Mesenchymal stem cell (in vitro differentiated cells and primary cell): ENCODE measurements at places on chromosomes 6 and 20.

DNA sequence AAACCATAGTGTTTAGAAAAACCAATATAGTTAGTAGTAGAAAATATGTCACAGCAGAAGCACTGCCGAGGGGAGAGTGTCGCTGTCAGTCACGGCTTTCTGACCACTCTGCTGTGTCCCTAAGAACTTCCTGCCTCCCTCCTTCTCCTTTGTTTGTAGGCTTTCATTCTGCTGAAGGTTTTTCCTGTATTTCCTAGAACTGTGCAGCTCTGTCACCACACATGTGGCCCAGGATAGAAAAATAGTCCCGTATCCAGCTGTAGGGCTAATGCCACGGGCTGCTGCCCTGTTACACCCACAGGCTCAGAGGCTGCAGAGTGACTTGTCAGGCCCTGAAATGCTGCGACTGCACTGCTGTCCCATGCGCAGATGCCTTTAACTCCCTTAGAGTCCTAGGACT lies 52.6 kb upstream of the SYNJ2 start:
- no peak for DNase-seq

DNA sequence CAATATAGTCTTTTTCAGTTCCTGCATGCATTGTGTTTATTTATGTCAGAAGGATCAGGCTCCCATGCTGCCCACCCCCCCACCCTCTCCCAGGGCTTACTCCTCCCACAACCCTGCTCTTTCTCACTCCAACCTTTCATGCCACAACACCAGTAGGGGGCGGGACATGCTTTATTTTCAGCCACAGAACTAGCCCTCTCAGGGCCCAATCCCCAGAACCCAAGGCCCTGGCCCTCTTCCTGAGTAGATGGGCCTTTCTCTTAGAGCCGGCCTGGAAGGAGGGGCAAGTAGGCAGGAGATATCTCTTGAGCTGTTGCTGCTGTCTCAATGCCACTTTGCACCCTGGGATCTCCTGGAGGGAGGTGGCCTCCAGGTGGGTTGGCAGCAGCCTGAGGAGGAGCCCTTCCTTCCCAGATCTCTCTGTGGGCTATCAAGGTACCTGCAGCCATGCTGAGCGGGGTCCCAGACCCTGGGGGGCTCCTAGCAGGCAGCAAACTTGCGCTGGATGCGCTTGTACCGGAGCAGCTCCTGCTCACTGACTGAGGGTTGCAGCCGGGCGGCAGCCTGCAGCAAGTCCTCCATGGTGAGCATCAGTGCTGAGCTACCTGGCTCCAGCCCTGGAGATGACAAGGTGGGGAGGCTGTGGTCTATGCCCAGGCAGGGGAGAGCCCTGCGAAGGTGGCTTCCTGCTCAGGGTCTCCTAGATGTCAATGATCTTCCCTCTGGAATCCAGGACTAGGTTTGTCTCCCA lies 3.5 kb downstream of the GNMT start:
- peak; percentile 78 for DNase-seq

- DNase-seq: no peak
Measured at GRCh38 chr6:150765067-150765764, 100.3 kb upstream of the MTHFD1L start.

- no peak for DNase-seq
Measured at GRCh38 chr20:38769376-38770295, 21.4 kb downstream of the ACTR5 start.

GRCh38 chr6:167552961-167553735 lies 228.3 kb downstream of the TTLL2 start:
- no peak for DNase-seq

DNA sequence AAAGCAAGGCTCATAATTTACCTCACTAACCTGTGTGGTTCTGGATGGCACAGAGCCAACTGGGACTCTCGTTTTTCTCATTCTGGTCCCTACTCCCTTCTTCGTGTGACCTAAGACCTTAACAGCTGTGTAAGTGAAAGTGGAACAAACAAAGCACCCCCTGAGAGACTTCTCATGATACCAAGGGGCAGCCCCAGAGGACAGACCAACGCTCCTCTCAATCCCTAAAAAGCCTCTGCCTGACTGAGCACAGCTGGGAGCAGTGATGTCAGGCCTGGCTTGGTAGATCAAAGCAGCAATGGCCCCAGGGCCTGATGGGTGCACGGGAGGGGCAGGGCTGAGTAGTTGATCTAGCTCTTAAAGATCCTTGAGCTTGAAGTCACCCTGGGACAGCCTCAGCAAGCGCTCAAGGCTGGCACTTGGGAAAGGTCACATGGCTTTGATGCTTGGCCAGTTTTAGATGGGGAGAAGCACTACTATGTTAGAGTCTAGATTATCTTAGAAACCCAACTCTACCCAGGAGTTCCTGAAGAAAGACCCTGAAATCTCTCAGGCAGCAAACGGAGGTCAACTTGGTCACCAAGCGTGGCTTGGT lies 16.2 kb upstream of the TGM2 start:
- DNase-seq: no peak

DNA sequence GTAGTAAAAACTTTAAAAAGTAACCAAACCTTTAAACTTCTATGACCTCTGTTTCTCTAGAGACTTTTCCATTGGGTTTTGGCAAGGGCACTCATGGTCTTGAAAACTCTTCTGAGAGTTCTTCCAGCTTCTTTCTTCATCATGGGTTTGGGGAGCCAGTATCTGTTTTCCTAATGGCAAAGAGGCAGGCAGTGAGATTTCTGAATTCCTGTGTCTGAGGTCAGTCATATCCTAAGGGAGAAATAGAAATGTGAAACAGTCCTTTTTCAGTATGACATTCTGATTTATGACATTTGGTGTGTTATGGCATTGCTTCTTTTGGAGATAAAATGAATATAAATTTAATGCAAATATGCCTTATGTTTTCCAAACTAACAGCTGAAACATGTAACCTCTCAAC lies 518.5 kb upstream of the MARCKS start:
- DNase-seq: no peak

DNA sequence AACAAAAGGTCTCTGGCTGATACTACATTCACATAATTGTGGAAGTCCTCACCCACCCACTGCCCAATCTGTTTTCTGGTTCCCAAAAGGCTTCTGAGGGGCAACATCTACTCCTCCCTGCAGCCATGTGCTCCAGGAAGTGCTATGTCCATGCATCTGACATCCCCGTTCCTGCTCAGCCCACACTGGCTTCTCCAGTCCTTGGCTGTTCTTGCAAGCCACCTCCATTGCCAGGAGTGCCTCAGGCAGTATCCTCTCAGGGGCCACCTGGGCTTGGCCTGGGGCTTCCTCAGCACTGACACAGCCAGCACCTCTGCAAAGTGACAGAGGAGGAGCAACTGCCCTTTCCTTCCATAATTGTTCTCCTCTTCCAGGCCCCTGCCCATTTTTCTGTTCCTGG lies 18.3 kb downstream of the ARHGAP18 start:
- DNase-seq: no peak

DNA sequence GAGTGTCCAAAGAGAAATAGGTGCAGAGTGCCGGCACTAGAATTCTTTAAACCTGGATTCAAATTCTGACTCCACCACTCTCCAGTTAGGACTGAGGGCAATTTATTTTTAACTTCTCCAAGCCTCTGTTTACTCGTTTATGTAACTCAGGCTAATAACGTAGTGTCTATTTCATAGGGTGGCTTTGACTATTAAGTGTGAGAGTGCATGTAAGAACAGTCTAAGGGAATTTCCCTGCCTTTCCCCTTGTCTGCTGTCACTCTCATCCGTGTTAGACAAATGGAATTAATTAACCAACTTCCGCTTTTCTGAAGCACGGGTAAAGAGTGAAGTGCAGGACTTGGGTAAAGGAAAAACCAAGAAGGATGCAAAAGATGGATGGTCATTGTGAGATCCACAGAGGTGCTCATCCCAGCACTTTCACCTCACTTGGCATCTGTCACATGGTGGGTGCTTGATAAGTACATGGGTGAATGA lies 4.1 kb upstream of the ZKSCAN8 start:
- DNase-seq: peak; percentile 66

GRCh38 chr6:25883536-25883935 lies 9.5 kb upstream of the SLC17A3 start:
- peak; percentile 13 for DNase-seq

DNA sequence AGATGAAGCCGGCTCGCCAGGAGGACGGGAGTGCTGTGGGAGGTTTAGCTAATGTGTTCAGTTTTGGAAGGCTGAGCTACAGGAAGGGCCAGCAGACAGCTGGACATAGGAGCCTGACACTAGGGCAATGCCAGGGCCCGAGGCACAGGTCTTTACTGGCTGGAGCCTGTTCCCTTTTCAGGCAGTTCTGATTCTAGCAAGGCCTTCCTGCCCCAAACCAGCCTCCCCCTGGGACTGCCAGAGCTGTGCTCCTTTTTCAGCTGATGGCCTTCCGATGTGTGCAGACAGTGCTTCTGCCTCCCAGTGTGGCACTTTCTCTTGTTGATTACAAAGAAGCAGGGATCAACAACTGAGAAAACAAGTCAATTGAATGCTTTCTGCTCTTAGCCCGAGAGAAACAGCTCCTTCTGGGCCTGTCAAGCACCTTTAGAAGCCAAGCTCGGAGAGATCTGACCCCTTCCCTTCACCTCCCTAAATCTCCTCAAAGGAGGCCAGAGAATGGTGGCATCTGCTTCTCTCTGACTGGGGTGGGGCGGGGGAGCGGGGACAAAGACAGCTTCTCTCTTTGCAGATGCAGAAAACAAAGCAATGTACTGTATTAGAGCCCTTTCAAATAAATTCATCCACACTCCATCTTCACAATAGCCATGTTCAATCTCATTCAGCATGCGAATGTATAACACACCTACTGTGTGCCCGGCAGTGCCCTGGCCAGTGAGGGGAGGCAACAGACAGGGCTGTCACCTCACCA lies 63.2 kb downstream of the RAB44 start:
- DNase-seq: no peak

- DNase-seq: no peak
Measured at GRCh38 chr6:104596091-104596490, 263.6 kb downstream of the HACE1 start.

- DNase-seq: no peak
Measured at GRCh38 chr20:19313342-19314069, 101.1 kb downstream of the SLC24A3 start.

DNA sequence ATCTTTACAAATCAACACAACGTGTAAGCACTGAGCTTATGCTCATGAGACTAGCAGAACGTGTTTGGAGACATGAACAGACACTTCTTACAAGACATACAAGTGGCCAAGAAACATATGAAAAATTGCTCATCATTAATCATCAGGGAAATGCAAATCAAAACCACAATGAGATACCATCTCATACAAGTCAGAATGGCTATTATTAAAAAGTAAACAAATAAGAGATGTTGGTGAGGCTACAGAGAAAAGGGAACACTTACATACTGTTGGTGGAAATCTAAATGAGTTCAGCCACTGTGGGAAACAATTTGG lies 327.9 kb upstream of the SOX4 start:
- no peak for DNase-seq

DNA sequence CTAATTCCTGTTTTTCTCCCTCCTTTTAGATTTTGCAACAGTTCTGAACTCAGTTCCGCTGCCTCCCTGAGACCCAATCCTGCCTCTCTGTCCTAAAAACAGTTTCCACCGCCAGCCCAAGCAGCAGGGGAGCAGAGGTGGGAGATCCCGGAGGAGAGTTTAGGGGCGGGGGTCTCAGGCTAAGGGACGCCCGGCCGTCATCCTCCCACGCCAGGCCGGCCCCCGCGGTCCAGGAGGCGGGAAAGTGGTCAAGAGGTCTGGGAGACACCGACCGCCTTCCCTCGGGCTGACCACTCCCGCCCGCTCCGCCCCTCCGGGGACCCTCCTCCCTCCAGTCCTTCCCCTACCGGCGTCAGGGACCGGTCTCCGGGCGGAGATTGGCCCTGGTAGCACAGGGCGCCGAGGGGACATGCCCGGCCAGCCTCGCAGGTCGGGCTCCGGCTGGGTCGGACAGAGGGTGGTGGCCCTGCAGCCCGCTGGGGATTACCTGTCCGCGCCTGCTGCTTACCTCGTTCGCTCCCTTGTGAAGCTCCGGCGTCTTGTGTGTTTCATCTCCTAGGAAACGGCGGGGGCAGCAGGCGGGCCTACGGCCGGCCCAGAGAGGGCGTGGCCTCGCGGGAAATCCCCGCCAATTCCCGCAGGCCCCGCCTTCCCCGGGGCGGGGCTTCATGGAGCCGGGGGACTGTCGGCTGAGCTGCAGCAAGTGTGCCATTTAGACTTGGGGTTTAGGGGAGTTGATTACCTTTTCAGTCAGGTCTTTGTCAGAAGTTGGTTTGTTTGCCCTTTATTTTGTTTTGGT lies at the start of gene MAK:
Gene MAK, minus strand, starts transcription at position 545 of the 799 bp plus-strand sequence. CDS start 7,891 bp downstream, outside the sequence.
- DNase-seq: peak; percentile 89

DNA sequence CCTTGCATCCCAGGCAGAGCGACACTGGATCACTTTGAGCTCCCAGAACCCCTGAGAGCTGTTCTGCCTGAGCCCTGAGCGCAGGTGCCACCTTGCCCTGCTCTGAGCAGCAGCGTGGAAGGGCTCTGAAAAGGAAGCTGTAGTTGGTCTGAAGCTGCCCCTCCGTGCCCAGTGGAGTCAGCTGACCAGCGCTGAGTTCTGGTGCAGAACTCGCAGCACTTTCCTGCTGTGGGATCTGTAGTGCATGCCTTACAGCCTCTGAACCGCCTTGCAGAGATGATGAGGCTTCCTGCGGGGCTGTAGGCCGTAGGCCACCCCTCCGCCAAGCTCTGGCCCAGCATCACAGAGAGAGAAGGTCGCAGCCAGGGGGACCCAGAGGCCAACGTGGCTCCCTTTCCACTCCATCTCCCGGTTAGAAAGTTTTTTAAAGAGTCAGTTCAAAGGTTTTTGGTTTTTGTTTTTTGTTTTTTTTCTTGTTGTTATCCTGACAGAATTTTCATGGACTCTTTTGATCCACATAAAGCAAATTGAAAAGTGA lies 158.3 kb upstream of the CST7 start:
- no peak for DNase-seq

GRCh38 chr20:11437611-11438380 lies 479.9 kb upstream of the BTBD3 start:
- no peak for DNase-seq

GRCh38 chr6:92139601-92140000 lies 1279.8 kb downstream of the EPHA7 start:
- DNase-seq: no peak

GRCh38 chr6:148497717-148498116 lies 155.1 kb downstream of the SASH1 start:
- DNase-seq: no peak

- DNase-seq: no peak
Measured at GRCh38 chr6:133501675-133502270, 260.6 kb downstream of the EYA4 start.

DNA sequence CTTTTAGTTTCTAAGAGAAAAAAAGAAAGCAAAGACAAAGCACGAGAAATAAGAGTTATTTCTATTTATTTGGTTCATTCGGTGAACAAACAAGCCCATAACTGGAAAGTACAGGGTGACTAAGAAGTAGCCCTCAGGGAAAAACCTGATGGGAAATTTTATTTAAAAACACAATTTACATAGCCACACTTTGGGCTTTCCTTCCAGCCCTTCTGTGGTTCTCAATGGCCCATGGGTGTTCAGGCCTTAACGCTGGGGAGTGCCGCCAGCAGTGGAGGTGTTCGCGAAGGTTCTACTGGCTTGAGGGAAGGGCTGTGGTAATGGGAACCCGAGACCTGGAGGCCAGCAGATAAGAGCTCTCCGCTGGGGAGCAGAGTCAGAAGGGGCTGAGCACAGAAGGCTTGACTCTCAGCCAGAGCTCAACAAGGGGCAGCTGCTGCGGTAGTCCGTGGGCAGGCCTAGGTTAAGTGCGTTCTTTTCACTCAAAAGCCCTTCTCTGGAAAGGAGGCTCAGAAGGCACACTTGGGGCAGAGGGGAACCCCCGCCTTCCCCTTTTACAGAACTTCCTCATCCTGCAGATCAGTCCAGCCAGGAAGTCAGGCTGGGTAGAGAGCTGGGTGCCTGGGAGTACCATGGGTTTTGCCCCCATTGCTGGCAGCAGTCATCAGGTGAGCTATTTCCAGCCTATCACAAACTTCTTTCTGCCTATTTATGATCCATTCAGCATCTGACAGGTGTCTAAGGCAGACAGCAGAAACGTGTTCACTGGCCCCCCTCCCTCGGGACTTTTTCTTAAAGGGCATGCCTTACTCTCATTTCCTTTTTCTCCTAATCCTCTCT lies 8.8 kb upstream of the CD83 start:
- DNase-seq: no peak
